Caco-2 (cell line): ENCODE measurements at places on chromosomes 4 and X. TPM values are rescaled to one million over a fixed set of nuclear protein-coding genes. Genes with fewer than 3 reads are reported as not detected.

GRCh38 chrX:1185561-1185960, 26.9 kb downstream of the CRLF2 start:
- DNase-seq = no peak

CLNK gene
- not detected in 2 replicates for total RNA-seq

DNA sequence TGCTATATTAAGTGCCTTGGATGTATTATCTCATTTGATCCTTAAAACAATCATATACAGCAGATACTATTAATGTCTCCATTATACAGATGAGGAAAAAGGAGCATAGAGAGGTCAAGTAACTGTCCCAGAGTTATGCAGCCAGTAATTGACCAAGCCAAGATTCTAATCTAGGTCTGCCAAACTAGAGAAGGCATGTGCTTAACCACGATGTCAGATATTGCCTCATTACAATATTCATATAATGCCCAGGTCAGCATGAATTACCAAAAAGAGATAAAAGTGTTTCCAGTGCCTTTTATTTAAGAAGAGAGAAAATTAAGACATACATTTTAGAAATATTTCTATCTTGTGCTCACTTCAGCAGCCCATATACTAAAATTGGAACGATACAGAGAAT, 7.1 kb downstream of the ARHGEF6 start:
- DNase-seq = no peak

DNA sequence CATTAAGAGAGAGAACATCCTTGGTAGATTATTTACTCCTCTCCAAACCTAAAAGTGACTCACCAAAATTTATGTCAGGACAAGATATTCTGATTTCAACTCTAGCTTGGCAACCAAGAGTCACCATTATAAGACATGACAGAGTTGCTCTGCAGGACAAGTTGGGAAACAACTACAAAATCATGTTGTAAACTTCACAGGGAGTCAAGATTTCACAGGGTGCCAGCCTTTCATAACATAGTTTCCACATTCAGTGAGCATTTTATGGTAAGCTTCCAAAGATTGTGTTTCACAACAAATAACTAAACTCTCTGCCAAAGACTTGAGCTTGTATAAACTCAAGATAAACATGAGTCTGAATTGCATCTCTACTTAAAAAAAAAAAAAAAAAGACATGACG, 121.0 kb upstream of the DIAPH2 start:
- DNase-seq = no peak

- DNase-seq = no peak
Measured at GRCh38 chr4:61933527-61933926, 733.4 kb downstream of the ADGRL3 start.

GRCh38 chr4:153458969-153459368, 7.2 kb upstream of the TMEM131L start:
- no peak for DNase-seq

SPANXD gene
- total RNA-seq = not detected in 2 replicates

GRCh38 chrX:20527558-20528011, 260.9 kb upstream of the RPS6KA3 start:
- DNase-seq = no peak
